ENCODE measurements at places on chromosomes 5 and 9.

GRCh38 chr9:136232969-136233368 lies 12.6 kb downstream of the QSOX2 start:
- no peak for ATAC-seq

- no peak for ATAC-seq
Measured at GRCh38 chr5:15245913-15246312, 254.1 kb upstream of the FBXL7 start.

DNA sequence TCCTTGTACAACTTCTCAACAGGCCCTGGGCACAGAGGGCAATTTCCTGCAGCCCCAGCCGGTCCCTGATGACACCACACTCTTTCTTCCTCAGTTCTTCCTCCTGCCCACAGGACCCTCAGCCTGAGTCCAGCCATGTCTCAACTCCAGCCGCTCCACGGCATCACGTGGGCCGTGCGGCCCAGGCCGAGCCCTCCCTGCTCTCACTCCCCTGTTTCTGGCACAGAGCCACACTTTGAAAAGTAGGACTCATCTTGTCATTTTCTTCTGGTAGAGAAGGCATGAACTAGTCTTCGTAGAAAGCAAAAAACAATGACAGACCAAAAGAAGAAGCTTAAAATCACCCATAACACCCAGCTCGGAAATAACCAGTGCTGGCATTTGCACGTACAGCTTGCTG lies 404.7 kb upstream of the IRX1 start:
- ATAC-seq: no peak

GRCh38 chr5:144189800-144190429 lies 19.2 kb downstream of the KCTD16 start:
- peak; percentile 87 for ATAC-seq

GRCh38 chr5:157993986-157994691 lies 135.2 kb upstream of the CLINT1 start:
- ATAC-seq: peak; percentile 53

DNA sequence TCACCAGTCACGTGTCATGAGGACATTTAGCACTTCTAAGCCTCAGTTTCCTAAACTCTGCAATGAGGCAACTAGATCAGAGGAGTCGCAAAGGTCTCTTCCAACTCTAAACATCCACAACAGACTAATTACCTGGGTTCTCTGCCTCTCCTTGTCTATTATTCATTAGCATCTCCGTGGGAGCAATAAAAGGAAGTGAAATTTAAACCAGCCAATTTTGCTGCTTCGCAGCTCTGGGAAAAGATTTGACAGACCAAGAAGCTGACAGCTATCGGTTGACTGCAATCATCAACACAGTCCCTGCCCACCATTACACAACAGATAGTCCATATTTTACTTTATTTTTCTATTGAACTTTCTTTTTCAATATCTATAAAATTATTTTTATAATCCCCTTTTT lies 308.9 kb downstream of the NR2F1-AS1 start:
- no peak for ATAC-seq

- ATAC-seq: no peak
Measured at GRCh38 chr9:132887181-132888120, 8.8 kb downstream of the SPACA9 start.

DNA sequence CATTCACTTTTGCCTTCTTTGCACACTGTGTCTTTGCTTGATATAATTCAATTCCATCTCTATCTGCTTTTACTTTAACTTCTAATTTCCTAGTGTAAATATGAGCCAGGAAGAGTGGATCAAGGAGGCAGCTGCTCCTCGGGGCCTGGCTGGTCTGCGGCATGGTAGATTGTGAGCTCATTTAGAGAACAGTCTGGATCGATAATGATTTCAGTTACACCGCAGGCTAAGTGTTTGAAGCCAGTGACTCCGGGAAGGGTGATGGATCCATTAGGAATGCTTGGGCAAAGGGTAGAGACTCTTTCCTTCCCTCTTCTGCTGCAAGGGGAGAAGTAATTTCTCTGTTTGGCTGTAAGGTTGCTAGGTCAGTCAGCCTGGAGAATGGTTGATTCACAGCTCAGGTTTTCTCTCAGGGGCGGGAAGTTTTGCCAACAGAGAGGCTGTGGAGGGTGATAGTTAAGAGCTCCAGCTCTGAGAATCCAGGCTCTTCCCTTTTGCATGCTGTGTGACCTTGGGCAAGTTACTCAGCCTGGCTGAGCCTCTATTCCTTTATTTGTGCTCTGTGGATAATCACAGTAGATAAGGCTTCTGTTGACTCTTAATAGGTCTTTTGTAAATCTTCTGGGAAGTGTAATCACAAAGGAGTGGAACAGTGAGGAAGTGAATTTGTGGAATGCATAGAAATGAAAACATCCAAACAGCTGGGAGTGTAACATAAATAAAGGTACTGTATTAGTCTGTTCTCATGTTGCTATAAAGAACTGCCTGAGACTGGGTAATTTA lies 99.1 kb downstream of the PTTG1 start:
- ATAC-seq: no peak

GRCh38 chr5:134714541-134714940 lies 23.8 kb upstream of the CAMLG start:
- no peak for ATAC-seq

GRCh38 chr9:101465326-101465915 lies 29.8 kb upstream of the ALDOB start:
- ATAC-seq: peak; percentile 38

- ATAC-seq: peak; percentile 5
Measured at GRCh38 chr9:33818167-33818846, 1.3 kb downstream of the UBE2R2 start.

DNA sequence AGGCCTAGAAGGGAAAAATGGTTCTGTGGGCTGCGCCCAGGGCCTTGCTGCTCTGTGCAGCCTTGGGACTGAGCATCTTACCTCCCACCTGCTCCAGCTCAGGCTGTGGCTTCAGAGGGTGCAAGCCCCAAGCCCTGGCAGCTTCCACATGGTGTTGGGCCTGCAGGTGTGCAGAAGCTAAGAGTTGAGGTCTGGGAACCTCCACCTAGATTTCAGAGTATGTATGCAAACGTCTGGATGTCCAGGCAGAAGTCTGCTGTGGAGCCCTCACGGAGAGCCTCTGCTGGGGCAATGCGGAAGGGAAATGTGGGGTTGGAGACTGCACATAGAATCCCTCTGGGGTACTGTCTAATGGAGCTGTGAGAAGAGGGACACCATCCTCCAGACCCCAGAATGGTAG lies 36.0 kb downstream of the FBXL7 start:
- ATAC-seq: no peak

GRCh38 chr9:15289603-15290002 lies 17.4 kb downstream of the TTC39B start:
- no peak for ATAC-seq

DNA sequence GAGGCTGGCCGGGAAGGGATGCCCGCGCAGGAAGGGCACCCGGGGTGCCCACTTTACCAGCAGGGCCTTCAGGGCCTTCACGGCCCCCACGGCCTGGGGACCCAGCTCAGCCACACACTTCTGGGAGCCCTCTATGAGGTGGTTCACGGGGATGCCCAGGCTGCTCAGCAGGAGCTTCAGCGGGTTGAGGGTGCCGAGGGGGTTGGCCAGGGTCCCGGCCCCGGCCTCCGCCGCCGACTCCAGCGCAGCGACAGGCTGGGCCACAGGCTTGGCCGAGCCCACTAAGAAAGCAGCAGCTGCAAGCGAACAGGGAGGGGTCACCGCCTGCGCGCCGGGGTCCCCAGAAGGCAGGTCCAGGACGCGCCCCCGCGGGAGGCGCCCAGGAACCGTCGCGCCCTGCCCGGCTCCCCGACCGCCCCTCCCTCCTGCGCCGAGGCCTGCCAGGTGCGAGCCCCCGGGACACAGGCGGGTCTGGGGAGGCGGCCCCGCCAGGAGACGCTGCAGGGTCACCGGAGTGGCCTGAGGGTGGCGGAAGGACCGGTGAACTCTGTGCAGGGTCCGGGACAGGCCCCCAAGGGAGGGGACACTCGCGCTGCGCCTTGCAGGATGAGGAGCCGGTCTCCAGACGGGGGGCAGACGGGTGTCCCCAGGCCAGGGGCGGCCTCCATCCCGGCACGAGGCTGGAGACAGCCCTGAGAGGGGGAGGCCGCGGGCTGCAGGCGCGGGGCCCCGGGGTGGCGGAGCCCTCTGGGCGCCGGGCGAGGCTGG lies 572 bp downstream of the SCGB3A1 start:
- no peak for ATAC-seq

- ATAC-seq: no peak
Measured at GRCh38 chr5:66702426-66702825, 106.2 kb downstream of the MAST4 start.

GRCh38 chr9:123662057-123662776 lies 267.7 kb downstream of the DENND1A start:
- ATAC-seq: no peak

GRCh38 chr5:127353327-127353726 lies 62.7 kb downstream of the MEGF10 start:
- ATAC-seq: no peak

- ATAC-seq: peak; percentile 78
Measured at GRCh38 chr9:133149130-133150015, 14.3 kb downstream of the GBGT1 start.

GRCh38 chr5:9604416-9604815 lies 25.7 kb downstream of the TAS2R1 start:
- ATAC-seq: no peak

GRCh38 chr5:82327941-82328340 lies 49.8 kb upstream of the RPS23 start:
- no peak for ATAC-seq

- ATAC-seq: no peak
Measured at GRCh38 chr5:107913494-107913893, 242.8 kb upstream of the EFNA5 start.

GRCh38 chr9:81035601-81036000 lies 653.7 kb downstream of the TLE1 start:
- no peak for ATAC-seq

DNA sequence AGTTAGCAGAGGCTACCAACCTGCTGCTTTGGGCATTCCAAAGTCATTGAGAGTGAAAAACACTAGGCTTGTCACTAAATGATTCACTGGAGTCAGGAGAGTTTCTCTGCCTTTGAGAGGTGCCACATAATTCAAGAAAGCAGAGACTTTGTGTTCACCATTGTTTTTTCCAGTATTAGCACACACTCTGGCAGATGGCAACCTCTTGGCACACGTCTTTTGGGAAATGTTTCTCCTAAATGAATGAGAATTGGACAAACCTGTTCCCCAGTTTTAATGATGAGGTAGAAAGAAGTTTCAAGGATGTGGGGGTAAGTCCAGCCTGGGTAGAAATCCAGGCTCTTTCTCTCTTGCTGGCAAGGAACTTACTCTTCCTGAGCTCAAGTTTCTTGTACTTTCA lies 259.1 kb downstream of the GABRB2 start:
- ATAC-seq: no peak

DNA sequence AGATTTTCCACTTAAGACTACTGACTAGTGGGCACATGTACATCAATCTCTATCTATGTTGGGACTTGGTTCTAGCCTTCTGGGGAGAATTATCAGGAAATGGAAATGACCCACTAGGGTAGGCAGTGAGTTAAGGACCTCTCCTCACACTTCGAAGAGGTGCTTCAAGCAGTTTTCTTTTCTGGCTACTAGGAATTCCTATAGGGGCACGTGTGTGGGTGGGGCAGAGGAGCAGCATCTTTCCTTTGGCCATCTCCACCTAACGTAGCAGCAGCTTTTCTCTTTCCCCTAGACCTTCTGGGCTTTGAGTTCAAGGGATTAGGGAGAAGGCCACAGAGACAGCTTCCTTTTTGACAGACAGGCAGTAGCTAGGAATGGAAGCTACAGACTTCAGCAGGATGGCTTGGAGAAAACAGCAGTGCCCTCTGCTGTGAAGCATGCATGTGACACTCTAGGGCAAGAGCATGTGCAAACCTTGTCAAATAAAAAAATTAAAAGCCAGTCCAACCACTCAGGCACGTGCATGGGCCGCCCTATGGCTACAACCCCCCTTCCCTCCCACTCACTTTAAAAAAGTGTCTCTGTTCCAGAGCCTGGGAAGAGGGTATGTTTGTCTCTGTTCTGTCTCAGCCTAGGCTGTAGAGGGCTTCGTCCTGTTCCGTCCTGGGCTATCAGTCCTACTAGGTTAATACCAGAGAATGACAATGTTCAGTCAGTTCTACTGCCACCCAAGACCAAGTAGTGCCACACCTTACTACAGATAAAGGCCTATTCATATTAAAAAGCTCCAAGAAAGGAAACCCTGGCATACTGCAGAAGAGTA lies 8.7 kb upstream of the GFRA3 start:
- peak; percentile 37 for ATAC-seq

- ATAC-seq: no peak
Measured at GRCh38 chr9:132711846-132712245, 41.6 kb downstream of the GTF3C4 start.

- ATAC-seq: no peak
Measured at GRCh38 chr9:136492978-136493522, 10.2 kb upstream of the SEC16A start.

GRCh38 chr9:131649646-131650045 lies 90.2 kb downstream of the RAPGEF1 start:
- no peak for ATAC-seq

- no peak for ATAC-seq
Measured at GRCh38 chr5:99973779-99974178, 561.4 kb upstream of the FAM174A start.

GRCh38 chr5:126801174-126801991 lies 24.4 kb downstream of the LMNB1 start:
- no peak for ATAC-seq

DNA sequence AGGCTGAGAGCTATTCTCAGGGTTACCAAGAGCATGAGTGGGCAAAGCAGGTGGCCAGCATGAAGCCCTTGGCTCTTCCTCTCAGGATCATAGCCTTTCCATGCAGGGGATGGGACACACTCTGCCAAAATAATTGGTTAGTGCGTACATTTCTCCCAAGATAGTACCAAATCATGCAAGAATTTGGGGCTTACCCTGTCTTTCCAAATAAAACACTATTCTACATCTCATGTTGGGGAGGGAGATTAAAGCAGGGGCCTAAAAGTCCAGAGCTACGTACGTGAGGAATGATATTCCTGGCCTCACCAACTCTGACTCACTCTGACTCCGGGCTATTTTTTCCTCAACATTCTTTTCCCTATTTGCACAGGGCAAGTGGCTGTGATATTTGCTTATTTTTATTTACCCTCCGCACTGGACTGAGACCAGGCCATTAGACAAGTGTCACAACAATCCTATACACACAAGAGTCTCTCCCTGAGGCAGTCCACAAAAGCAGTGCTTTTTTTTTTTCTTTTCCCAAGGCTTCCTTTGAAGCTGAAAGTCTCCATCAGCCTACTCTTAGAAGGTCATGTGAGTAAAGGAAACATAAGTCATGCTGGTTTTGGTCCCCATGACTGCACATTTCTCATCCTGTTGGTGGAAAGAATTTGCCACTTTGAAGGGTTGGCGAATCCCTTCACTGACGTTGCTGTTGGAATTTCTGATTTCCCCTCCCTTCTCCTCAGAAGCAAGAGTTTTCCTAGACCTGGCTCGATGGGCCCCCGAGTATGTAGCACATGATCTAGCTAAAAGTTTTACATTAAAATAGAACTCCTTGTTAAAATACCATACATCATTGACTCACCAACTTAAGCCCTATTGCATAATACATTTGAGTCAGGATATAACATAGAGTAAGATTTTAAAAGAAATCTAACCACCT lies 40.0 kb downstream of the TMEM252 start:
- no peak for ATAC-seq
